Kidney epithelial cell (primary cell): ENCODE measurements at places on chromosomes 1 and 21. TPM values are rescaled to one million over a fixed set of nuclear protein-coding genes. Genes with fewer than 3 reads are reported as not detected.

GRCh38 chr21:14092834-14093560 lies 117.8 kb downstream of the LIPI start:
- no peak for DNase-seq

GRCh38 chr1:226351709-226352108 lies 42.7 kb upstream of the LIN9 start:
- DNase-seq, result no peak

DNA sequence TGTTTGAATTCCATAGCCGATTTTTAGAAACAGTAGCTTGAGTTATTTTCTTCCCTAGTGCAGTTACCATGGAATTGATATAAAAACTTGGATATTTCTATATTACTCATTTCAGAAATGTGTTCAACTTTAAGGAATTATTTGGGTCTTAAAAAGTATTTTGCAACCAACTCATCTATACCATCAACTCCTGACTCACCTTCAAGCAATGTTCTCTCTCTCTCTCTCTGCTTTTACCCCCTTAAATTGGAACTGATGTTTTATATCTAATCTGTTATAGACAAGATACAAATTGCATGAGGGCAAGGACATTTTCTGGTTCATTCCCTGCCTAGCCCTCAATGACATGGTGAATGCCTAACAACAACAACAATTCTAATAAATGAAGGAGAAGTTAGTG lies 214.7 kb upstream of the NRIP1 start:
- DNase-seq, result no peak

DNA sequence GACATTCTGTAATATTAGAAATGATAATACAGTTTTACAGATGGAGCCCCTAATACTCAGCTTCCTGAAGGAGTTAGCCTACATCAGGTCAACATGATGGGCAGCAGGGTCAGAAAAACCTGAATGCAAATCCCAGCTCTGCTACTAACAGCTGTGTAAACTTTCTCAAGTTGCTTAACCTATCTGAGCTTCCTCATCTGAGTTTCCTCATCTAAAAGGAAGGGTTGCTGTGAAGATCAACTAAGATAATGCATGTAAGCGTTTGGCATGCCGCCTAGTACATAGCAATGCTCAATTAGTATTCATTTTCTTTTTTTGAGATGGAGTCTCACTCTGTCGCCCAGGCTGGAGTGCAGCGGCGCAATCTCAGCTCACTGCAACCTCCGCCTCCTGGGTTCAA lies 18.4 kb upstream of the DESI2 start:
- DNase-seq, result no peak

DNA sequence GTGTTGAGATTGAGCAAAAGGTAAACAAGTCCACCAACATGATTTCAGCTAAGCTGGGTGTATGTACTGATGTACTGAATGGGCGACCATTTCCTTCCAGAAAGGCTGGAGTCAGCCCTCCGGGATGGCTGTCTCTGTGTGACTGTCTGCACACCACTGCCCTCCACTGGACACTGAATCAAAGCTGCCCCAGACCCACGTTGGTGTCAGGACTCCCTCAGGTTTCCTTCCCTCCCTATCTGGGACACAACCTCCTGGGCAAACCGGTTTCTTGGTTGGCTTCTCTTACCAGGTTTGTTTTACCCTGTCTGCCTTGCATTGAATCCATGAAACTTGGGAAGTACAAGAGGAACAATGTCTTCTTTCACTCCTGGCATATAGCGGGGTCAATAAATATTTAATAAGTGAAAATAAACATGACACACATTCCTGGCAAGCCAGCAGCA lies 5.3 kb upstream of the SRP9 start:
- DNase-seq, result peak; percentile 61

- DNase-seq, result no peak
Measured at GRCh38 chr1:111104981-111105380, 34.9 kb downstream of the DRAM2 start.

DNA sequence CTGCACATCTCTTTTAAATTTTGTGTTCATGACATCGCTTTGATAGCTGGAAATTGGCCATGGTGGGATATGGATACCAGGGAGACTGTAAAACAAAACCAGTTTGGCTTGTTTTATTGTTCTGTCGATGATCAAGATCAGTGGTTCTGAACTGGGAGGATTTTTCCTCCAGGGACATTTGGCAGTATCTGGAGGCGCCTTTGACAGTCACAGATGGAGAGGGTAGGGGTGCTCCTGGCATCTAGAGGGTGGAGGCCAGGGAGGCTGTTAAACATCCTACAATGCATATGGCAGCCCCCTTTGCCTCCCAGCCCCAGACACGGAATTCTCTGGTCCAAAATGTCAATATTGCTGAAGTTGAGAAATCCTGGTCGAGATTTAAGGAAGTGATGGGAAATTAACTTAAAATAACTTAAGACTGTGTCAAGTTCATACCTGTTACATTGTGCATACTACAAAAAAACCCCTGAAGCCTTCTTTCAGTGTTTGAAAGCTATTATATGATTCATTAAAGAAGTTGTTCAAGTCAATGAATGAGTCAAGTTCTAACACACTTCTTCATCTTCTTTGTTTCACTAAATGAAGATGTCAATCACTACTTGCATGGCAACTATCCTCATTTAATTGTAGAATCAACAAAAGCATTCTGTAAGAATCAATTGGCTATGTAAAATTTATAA lies 150.9 kb downstream of the KCNJ6 start:
- DNase-seq, result no peak

DNA sequence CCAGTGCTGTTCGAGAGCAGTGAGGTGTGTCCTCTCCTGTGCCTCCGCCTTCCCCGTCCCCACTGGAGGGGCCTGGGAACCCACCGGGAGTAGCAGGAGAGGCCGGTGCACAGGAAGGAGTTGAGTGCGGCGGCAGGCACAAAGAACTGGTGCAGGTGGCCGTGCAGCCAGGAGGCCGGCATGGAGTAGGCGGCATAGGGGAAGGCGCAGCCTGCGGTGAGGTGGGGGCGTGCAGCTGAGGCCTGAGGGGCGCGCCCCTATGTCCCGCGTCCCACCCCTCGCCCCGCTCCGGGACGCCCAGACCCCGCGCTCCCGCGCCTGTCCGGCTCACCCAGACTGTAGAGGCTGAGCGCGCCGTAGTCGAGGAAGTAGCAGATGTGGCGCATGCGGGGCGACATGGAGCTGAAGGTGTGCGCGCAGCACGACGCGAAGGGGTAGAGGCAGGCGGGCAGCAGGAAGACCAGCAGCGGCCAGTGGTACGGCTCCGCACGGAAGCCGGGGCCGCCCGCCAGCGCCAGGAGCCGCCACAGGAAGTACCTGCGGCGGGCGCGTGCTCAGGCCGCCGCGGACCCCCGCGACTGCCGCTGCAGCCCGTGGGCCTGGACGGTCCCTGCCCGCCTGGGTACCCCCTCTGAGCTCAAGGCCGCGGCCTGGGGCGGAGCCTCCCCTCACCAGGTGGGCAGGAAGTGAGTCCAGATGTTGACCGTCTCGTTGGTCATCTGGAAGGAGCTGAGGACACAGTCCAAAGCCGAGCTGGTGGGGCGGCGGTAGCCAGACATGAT lies 2.2 kb downstream of the PAQR6 start:
- no peak for DNase-seq

DNA sequence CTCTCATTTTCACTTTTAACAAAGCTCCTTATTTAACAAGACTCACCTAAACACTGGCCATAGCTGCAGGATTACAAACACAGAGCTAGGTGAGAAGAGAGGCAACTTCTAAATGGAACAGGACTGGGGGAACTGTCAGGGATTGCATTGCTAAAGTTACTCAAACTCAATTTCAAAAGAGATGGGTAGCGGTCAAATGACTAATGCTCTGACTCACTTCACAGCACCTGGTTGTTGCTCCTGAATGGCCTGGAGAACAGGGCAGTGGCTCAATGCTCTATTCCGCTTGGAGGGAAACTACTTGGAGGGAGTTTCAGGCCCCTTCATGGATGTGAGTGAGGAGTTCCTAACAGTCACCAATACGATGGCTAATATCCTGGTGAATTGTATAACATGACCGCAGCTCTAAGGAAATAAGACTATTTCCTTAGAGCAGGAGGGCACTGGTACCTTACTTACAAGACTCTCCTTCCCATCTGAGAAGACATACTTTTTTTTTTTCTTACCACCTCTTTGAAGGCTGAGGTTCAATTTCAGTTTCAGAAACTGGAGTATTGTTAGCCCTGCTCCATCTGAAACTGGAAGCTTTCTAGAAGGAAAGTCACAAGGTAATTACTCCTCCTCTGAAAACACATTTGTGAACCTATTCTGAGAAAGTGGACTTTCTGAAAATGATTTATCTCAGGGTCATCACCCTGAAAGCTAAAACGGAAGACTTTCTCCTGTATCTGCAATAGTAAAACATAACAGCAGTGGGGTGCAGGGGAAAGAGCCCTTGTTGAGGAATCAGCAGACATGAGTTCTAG lies 9.5 kb downstream of the DPT start:
- DNase-seq, result peak; percentile 69

DNA sequence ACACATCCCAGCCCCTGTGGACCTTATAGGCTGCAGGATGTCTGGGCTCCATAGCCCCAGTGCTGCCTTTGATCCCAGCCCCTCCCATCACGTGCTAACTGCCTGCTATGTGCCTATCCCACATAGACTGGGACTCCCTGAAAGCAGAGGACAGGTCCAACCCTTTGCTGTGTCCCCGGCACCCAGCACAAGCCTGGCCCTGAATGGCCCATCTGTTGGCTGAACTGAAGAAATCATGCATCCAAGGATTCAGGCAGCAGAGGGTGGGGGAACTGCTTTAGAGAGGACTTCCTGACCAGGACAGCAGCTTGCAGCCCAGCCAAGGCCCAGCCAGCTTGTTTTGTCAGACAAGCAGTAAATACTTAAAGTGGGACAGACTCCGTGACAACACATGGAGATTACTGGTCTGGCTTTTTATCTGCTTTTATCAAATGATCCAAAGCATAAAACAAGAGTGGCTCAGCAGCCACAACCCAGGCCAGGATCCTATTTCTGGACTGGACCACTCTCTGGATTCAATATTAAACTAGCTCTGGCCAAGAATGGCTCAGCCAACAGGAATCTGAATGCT lies 69.3 kb downstream of the GLIS1 start:
- no peak for DNase-seq

DNA sequence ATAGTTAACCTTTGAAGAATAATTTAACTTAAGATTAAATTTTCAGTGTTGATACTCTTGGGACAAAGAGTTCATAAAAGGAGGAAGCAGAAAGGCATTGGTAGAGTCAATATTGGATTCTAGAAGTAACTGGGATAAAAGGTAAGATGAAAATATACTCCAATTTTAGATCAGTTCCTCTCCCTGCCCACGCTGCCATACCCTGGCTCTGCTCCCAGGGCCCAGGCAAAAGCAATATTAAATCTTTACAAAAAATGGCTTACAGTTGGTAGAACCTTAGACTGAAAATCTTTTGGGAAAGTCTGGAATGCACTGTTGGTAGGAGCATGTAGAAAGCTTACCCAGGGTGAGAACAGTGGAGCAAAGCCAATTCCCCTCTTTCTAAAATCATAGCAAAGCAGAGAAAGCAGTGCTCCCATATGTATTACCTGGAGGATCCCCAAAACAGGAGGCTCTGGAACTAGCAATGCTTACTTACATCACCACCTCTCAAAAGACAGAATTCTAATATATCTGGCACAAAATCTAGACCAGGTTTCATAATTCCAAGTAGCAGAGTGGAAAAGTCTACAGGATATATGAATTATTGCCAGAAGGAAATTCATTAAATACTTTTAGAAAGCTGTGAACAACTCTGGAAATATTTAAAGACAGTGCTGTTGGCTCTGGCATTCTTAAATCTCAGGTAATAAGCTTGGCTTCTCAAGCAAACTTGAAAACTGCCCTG lies 24.5 kb downstream of the KIAA0319L start:
- DNase-seq, result no peak

GRCh38 chr1:31445951-31446350 lies 32.9 kb downstream of the SERINC2 start:
- DNase-seq, result no peak

DNA sequence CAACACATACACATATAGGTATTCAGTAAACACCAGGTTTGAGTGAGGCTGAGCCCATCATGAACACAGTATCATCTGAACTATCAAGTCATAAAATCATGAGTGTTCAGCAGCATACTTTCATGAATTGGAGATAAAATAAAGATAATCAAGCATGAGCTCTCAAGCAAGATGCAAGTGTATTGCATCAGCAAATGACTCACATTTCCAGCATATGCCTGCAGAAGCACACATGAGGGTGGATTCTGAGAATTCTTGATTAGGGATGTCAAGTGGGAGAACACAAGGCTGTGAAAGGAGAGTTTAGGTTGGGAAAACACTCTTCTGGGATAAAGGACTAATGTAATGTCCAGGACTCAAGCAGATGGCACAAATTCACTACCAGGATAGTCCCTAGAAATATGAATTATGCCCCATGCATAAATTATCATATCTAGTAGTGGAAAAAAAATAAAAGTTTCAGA lies 299.2 kb downstream of the SRGAP2C start:
- peak; percentile 66 for DNase-seq

GRCh38 chr1:191290441-191290840 lies 812.8 kb upstream of the BRINP3 start:
- DNase-seq, result peak; percentile 61

DNA sequence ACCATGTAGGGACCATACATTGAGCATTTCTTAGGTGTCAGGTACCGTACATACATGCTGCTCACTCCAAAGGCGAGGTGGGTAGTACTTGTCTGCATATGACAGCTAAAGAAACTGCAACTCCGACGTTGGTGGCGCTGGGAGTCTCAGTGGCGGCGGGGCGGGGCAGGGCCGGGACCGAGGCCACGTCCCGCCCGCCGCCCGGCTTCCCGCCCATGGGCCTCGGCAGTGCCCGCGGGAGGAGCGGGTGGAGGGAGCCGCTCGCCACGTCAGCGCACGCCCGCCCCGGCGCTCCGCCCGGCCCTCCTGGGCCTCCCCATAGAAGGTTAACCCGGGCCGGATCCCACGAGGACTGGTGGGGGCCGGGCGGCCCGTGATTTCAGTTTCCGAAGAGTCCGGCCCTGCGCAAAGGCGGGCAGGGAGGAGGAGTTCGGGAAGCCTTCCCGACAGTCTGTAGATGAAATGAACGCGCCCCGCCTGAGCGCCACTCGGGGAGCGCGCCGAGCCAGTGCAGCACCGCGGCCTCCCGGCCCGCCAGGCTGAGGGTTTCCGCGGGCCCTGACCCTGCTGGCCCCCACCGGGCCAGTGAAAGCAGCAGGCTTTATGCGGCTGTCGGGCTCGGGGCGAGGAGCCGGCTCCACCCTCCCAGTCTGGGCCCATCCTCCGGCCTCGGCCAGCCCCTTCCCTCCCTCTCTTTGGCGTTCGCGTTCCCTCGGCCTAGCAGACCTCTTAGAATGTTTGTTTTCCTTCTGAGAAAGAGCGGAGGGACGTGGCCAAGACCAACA lies 119.9 kb upstream of the JUN start:
- no peak for DNase-seq

DNA sequence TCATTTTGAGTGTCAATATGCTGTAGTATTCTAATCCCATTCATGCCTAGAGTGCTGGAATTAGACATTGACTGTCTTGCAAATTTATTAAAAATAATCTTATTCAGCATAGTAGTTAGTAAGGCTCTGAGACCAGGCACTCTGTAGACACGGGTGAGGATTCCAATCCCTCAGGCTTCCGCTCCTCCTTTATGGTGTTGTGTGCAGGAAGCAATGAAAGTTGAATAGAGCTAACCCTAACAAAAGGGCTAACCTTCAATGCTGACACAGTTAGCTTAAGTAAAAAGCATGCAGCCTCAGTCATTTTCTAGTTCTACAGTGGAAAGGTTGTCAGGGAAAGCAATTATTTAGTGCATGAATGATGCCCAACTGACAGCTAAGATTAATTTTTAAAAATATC lies 199.6 kb upstream of the SGIP1 start:
- no peak for DNase-seq

The DUSP12 gene
- 48.0 and 49.7 TPM in 2 replicates for total RNA-seq

The APCS gene
- not detected in 2 replicates for total RNA-seq

The SAMD11 gene
- 2.3 TPM in 2 replicates for total RNA-seq

The PTPN22 gene
- total RNA-seq, result not detected in 2 replicates

The TNFAIP8L2 gene
- not detected in 2 replicates for total RNA-seq

The NID1 gene
- total RNA-seq, result 21.2 and 26.0 TPM in 2 replicates

The DAB1 gene
- total RNA-seq, result under 0.01 and 0.25 TPM in 2 replicates
